ENCODE measurements at places on chromosomes 4 and X.

GRCh38 chr4:17589355-17589754 is 12.4 kb downstream of the LAP3 start:
- DNase-seq: no peak

DNA sequence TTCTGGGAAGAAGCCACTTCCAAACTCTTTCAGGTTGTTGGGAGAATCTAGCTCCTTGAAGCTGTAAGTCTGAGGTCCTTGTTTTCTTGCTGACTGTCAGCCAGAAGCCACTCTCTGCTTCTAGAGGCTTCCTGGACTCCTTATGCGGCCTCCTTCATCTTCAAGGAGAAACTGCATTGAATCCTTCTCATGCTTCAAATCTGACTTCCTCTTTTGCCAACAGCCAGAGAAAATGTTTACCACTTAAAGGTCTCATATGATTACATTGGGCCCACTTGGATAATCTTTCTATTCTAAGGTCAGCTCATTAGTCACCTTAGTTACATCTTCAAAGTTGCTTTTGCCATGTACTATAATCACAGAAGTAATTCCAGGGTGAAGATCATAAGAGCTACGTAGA is 327.0 kb downstream of the HNRNPD start:
- DNase-seq: no peak

GRCh38 chr4:120773641-120774040 is 148.9 kb downstream of the PRDM5 start:
- DNase-seq: no peak

- DNase-seq: no peak
Measured at GRCh38 chr4:34572026-34572425, 1672.3 kb downstream of the ARAP2 start.

- no peak for DNase-seq
Measured at GRCh38 chrX:7233580-7234406, 85.8 kb upstream of the PUDP start.

- no peak for DNase-seq
Measured at GRCh38 chrX:113305496-113305895, 464.9 kb upstream of the AMOT start.

- no peak for DNase-seq
Measured at GRCh38 chrX:137654481-137654880, 88.6 kb downstream of the ZIC3 start.

DNA sequence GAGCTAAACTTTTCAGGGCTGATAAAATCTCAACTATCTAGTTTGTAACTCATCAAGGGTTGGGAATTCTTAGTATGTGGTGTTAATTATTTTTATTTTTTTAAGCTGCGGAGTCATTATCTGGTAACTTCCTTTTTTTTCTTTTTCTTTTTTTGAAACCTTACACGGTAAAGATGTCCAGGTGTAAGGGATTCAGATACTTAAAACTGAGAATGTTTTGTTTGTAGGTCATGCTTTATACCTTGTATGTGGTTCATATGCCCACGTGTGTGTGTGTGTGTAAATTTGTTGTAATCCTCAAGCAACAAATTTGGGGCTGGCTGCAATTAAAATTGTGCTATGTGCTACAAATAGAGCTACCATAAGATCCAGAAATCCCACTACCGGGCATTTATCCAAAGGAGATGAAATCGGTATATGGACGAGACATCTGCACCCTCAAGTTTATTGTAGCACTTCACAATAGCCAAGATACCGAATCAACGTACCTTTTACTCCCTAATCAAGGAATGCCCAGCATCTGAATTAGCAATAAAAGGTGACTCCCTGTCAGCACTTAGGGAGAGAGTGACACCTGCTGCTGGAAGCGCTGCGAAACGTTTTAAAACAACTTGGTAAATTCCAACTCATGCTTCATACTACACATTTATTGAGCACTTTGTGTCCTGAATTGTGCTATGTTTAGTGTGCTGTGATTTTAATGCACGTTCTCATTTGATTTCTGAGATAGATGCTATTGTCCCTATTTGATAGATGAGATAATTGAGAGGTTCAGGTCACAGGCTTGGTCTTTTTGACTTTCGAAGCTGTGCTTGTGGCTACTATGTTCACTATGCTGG is 16.1 kb downstream of the MSMO1 start:
- DNase-seq: no peak

DNA sequence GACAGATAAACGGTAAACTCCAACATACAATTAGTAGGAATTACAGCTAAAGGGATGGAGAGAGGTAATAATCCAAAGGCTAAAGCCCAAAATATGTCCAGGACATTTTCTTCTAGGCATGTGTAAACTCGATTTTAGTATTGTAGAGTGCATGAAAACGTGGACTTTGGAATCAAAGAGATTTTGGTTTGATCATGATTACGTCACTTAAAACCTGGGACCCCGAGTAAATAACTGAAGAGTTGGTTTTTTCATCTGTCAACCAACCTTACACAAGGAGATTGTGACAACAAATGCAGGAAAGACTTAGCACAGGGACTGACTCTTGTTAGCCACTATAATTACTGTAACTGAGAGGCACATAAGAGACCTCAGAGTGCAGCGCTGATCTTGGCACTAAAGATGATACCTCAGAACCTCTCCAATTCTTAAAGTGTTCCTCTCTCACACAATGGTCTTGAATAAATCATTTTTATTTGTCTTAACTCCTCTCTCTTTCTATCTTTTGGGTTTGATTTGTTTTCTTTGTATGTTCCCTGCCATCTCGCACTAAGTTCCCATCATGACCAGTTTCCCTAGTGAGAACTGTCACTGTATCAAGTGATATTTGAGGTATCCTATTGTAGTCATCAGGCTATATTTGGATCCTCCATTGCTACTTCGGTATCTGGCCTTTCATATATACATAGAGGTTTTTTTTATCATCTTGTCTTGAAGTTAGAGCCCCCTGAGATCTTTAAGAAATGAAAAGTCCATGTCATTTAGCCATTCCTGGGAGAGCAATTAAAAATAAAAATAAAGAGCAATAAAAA is 32.2 kb upstream of the MSL3 start:
- DNase-seq: no peak

DNA sequence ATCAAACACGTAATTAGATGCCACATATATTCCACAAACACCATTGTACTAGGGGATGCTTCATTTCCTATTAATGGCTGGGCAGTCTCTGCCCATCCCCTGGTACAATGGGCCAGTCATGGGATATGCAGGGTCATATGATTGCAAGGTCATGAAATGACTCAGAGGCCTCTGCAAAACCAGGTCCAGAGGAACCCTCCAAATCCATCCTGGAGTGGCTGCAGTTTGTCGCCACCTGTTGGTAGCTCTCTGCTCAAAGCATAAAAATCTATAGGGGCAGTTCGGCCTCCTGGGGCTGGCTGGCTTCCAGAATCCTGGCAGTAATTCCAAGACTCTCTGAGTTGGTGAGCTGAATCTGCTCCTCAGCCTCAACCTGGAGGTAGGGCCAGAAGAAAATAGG is 22.9 kb upstream of the PUDP start:
- no peak for DNase-seq

- DNase-seq: peak; percentile 45
Measured at GRCh38 chrX:3271834-3272186, 74.6 kb downstream of the MXRA5 start.

DNA sequence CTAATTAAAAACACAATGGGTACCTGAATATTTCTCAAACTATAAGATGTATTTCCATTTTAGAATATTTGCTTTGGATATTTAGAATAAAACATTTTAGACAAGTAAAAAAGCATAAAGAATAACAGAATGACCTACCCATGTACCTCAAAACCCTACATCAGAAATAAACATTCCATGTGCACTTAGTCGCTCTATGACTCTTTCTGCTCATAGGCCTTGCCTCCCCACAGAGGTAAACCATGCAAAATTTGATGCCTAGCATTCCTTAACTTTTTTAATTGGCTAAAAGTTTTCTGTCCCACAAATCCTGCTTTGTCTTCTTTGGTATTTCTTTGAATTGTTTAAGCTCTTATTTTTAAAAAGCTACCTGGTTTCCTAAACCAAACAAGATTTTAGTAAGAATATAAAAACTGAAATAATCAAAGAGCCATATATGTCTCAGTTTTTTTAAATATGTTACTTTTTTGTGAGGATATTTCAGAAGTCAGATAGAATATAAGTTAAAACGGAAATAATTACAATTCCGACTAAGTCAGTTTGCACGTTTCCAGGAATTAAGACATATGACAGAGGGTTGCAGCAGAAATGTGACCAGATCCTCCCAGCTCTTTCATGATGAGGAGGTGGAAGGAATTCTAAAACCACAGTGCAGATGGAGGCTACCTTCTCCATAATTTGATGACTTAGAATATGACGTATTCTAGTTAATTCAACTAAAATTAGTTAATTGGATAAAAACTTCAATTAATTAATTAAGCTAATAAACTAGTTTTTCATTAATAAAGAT is 102.5 kb downstream of the FIP1L1 start:
- peak; percentile 59 for DNase-seq

- DNase-seq: no peak
Measured at GRCh38 chrX:48086082-48086481, 14.6 kb upstream of the ZNF630 start.

- DNase-seq: no peak
Measured at GRCh38 chrX:70444946-70445656, 466 bp downstream of the DLG3 start.
